ENCODE measurements at places on chromosomes 4 and X.

DNA sequence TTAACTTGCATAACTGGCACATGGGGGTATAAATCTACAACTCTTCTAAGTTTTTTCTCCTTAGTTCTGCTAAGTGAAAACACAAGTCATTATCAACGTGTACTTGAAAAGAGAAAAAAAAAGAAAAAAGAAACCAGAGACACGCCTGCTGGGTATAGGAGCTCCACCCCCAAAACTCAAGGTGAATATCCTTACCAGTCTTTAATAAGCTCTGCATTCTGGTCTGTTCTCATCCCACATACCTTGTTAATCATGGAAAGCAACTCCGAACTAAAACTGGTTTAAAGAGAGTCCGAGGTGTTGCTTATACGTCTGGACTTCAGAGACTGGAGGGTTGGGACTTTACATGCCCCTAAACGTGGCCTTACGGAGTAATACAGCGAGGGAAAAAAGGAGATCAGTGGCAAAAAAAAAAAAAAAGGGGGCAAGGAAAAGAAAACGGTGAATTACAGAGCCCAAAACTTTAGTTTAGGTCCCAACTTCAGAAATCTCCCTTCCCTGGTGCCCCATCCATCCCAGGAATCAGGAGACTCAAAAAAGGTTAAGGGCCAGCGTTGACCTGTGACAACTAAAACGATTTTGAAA, 1.0 kb downstream of the PGRMC2 start:
- no peaks in the 10 kb centered on the region for H3K36me3 ChIP-seq
- H3K4me1 ChIP-seq = peaks cover 12% of the 10 kb centered on the region
- peak overlapping the region; percentile 98 for H3K4me3 ChIP-seq
- no peaks in the 10 kb centered on the region for H3K27me3 ChIP-seq
- no peak for DNase-seq
- peak overlapping the region; percentile 96 for H3K27ac ChIP-seq

- H3K4me3 ChIP-seq = no peak overlapping the region
- DNase-seq = no peak
- H3K36me3 ChIP-seq = no peaks in the 10 kb centered on the region
- H3K27ac ChIP-seq = no peak overlapping the region
These were observed 312.6 kb downstream of the STIM2 start for GRCh38 chr4:27173280-27173679.

- H3K36me3 ChIP-seq = no peaks in the 10 kb centered on the region
- H3K27me3 ChIP-seq = no peaks in the 10 kb centered on the region
- no peaks in the 10 kb centered on the region for H3K4me1 ChIP-seq
- no peak overlapping the region for H3K27ac ChIP-seq
- no peak for DNase-seq
These were observed 66.6 kb upstream of the IQSEC2 start for GRCh38 chrX:53347948-53348347.

- H3K4me3 ChIP-seq = peak within 1 kb of the TSS; percentile 89
- DNase-seq = peak; percentile 96
- H3K27ac ChIP-seq = peak within 1 kb of the TSS; percentile 99
- no peaks in the 10 kb centered on the region for H3K36me3 ChIP-seq
- no peaks in the 10 kb centered on the region for H3K27me3 ChIP-seq
These were observed at the start of gene GRSF1 for GRCh38 chr4:70839589-70840093. Gene GRSF1 (minus strand): TSS chr4:70839890. CDS start chr4:70839827, 63 bp downstream.

DNA sequence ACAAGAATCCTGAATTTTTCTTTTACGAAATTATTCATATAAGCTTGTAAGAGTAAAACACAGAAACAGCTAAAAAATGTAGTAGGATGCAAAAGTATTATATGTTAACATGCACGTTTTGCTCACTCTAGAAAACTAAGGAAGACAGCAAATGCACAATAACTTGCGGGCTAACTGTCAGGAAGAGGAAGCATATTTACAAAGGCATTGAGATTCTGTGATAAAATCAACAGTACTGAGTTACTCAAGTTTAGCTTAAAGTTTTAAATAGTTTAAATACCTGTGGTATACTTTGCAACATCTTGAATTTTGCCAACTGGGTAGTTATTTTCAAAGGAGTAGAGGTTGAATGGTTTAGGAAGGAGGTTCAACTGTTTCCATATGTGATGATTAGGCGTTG, 37.0 kb downstream of the SH2D1A start:
- DNase-seq = no peak
- H3K4me1 ChIP-seq = no peaks in the 10 kb centered on the region
- H3K27ac ChIP-seq = no peak overlapping the region
- H3K4me3 ChIP-seq = no peak overlapping the region
- H3K27me3 ChIP-seq = no peaks in the 10 kb centered on the region

Data from transverse colon (tissue), 4 donors.